ENCODE measurements at places on chromosomes 3 and 15.

- DNase-seq: no peak
Observed at GRCh38 chr15:50501815-50502214, 44.7 kb downstream of the USP50 start.

- DNase-seq: no peak
Observed at GRCh38 chr15:63405159-63405558, 23.5 kb upstream of the CA12 start.

- DNase-seq: no peak
Observed at GRCh38 chr3:183883291-183884096, 1.2 kb downstream of the PARL start.

DNA sequence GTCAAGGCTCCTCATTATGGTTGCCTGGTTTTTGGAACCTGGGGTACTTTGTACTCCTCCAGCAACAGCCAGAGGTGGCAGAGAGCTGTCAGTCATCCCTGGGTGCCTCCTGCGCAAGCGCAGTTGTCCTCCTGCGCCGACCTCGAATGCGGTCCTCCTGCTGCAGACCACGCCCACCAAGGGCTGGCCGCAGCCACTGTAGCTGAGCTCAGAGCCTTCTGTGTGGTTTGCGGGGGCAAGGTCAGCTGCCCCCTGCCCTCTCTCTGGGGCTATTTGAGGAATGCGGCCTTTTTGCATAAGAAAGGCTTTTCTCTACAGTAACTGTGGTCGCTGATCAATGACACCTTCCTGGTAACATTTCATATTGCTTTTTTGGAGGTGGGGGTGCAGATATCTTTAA is 131.3 kb upstream of the SNRPN start:
- no peak for DNase-seq

GRCh38 chr15:100502651-100503050 is 26.1 kb downstream of the CERS3 start:
- DNase-seq: no peak

DNA sequence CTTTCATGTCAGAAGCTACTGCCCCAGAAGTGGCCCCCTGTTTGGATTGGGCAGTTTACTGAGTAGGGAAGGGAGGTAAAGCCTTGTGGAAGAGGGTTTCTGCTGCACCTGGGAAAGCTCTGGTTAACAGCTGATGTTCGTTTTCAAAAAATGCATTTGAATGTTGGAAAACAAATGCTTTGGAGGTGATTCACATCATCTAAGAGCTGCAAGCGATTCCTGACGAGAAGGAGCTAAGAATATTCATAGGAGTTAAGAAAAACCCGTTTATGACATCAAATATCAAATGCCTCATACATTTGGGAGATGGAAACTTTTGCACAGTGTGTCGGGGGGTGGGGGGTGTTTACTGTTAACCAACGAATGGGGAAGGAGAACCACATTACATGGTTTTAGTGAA is 183.8 kb upstream of the NR2F2 start:
- no peak for DNase-seq

DNA sequence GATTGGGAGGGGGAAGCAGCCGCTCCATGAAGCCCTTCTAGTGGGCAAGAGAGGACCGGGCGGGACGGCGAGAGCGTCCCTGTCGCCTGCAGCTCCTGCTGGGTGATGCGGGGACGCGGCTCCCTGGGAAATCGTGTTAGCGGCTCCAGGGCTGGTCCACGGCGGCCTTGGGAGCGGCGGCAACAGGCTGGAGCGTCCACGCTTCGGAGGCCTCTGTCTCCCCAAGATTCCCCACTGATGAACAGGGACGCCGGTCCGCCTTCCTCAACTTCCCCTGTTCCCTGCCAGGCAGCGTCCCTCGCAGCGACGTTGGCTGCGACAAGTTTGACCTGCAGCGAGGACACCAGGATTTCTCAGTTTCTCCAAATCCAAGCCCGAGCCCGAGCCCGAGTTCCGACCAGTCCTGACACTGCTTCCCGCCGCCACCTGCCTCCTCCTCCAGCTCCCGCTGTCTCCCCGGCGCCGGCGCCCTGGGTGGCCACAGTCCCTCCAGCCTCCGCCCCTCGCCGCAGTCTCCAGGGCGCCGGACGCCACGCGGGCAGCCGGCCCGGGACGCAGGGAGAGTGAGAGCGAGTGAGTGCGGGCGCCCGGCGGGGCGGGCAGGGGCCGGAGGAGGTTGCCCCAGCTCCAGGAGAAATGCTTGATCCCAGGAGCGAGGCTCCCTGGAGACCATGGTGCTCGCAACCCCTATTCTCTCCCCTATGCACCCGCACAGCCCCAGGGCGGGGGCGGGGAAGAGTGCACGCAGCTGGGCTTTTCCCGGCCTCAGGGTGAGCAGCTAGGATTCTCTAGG is 78.1 kb upstream of the RNF7 start:
- peak; percentile 20 for DNase-seq

GRCh38 chr15:61764981-61765380 is 295.3 kb downstream of the VPS13C start:
- no peak for DNase-seq

DNA sequence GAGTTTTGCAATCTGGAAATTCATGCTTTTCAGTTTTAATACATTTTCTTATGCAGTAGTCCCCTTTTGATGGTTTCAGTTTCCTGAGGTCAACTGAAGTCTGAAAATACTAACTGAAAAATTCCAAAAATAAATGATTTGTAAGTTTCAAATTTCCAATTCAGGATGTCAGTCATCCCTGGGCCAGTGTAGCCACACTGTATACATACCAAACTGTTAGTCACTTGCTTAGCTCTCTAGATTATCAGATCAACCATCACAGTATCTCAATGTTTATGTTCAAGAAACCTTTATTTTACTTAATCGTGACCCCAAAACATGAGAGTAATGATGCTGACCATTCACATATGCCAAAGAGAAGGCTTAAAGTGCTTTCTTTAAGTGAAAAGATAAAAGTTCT is 715.5 kb downstream of the GBE1 start:
- DNase-seq: no peak

DNA sequence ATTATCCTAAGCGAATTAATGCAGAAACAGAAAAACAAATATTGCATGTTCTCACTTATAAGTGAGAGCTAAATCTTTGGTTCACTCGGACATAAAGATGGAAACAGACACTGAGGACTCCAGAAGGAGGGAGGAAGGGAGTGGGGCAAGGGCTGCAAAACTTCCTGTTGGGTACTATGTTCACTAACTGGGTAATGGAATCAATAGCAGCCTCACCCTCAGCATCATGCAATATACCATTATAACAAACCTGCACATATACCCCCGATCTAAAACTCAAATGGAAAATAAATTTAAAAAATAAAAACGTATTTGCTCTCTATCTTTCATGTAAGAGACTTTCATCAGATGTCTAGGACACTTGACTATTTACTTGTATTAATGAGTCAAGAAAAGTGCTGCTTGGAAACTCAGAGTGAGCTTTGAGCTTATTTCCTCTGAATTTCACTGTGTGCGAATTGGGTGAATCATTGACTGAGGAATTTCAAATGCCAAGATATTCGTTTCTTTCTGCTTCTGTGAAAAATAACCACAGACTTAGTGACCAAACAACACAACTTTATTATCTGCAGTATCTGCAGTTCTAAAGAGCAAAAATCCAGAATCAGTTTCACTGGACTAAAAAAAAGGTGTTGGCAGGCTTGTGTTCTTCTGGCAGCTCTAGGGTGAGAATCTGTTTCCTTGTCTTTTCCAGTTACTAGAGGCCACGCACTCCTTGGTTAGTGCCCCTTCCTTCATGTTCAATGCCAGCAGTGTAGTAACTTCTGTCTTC is 18.4 kb downstream of the TM4SF18 start:
- DNase-seq: no peak

GRCh38 chr3:136332776-136333175 is 82.6 kb downstream of the PCCB start:
- DNase-seq: no peak

DNA sequence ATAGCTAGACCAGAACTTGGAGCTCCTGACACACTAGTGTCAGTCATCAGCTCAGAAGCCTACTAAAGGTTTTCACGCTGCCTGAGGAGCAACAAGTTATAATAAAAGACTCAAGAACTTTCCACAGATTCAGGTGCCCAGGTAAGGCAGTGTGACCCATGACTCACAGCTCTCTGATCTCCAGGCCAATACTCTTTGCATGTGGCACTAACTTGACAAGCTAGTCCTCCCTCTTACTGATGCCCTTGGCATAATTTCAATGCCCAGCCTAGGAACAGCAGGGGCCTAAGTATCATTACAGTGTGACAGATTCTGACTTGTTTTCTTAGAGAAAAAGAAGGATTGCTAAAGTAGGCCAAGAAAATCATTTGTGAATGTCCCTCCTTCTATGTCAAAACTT is 38.4 kb downstream of the MEIS2 start:
- no peak for DNase-seq

- no peak for DNase-seq
Observed at GRCh38 chr3:24968036-24968435, 460.0 kb upstream of the RARB start.

DNA sequence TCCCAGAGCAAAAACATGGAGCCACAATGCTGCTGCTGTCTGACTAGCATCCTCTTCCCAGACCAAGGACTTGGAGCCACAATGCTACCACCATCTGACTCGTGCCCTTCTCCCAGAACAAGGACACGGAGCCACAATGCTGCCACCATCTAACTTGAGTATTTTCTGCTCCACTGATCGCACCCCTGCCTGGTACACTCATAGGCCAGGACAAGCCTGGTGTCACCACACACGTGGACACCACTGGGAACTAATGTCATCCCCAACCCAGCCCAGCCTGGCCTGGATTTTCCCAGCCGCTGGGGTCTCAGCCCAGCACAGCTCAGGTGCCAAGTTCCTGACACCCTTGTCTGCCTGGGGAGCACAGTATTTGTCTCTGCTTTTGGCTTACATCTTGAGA is 52.7 kb upstream of the GRIP2 start:
- no peak for DNase-seq

DNA sequence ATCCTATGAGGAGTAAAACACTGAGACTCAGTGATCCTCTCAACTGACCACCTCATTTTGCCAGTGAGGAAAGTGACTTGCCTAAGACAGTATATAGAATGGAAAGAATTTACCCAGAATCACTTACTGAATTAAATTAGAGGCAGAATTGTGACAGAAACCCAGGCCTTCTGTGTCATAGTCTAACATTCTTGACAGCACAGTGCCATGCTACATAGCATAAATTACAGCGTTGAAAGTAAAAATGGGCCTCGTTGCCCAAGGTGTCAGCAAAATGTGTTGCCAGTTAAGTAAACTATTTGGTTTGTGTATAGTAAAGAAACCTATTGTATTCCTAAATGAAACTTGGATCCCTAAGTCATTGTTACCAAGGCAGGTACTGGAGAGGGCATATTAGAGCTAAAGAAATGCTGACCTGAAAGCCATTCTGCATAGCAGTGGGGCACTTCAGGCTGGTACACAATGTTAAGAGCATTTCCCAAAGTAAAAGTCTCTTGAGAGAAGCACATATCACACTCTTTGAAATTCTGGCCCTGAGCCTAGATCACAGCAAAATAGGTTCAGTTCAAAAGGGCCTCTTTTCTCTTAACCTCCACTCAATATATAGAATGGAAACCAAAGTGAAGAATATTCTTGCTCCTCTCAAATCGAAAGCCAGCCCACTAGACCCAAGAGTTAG is 53.8 kb downstream of the HMG20A start:
- no peak for DNase-seq

DNA sequence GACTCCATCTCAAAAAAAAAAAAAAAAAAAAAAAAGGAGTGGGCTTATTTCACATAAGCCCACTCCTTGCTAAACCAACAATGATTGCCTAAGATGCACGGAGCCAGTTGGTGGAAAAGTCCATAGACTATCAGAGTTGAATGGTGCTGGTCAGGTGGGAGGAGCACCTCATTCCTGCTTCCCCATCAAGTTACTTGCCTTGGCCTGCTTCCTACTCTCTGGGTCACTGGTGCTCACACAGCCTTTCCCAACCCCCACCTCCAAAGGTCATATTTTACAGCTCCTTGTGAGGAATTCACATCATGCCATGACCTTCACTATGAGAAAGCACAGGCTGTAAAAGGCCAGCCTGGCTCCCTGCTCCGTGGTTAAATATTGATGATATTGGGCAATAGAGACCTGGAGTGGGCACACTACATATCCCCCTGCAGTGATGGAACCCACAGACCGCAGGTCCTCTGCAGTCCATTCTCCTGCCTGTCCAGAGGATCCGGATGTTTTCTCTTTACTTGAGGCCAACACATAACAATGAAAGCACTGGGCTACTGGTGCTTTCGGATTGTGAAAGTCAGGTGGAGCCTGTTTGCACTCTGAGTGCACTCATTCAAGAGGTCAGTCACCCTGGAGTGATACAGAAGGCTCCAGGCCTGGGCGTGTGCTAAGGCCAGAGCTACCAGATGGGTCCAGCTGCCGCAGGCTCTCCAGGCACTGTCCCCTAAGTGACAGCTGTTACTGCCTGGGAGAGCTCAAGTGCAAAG is at the start of gene SLC51B:
SLC51B (plus strand) TSS at position 664 of the 758 bp plus-strand sequence. CDS start 4,618 bp downstream, outside the sequence.
- DNase-seq: no peak

DNA sequence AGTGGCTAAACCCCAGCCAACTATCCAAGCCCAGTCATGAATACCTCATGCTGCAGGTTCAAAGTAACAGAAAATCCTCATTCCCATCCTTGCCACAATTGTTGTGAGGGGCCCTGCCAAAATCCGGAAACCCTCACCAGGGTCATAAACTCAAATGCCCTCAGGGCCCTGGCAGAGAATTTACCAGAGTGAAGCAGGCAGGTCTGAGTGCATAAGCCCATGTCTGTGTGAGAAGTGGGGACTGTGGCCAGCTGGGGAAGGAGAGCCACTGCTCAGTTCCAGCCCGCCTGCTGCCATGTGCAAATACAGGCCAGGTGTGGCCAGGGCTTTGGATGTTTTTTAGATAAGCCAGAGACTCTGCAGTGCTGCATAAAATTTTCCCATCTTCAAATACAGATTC is 7.0 kb downstream of the CEP152 start:
- no peak for DNase-seq

DNA sequence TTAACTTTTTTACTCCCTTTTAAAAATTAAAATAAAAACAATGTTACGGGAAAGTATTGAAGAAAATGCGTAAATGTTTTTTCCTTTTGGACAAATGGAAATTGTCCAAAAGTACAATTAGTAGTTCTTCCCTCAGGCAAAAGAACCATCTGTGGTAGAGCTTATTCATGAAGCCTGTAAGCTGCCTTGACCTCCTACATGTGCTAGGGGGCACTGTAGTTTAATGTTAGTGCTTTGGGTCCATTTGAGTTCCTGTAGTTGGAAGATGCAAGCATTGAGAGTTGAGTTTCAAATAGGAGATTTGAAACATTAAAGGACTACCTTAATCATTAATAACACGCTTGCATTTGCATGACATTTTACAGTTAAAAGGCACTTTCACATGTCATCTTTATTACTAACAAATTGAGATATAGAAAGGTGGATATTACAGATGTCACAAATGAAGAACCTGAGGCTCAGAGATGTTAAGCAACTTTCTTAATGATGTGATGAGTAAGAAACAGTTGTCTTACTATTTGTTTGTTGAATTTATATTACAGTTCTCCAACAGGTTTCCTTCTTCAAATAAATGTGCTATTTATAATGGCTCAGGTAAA is 1.8 kb upstream of the ZNF385D start:
- no peak for DNase-seq
